Stomach (tissue), 19 donors: ENCODE measurements at places on chromosomes 11 and 22. TPM values are rescaled to one million over a fixed set of nuclear protein-coding genes. Genes with fewer than 3 reads are reported as not detected.

DNA sequence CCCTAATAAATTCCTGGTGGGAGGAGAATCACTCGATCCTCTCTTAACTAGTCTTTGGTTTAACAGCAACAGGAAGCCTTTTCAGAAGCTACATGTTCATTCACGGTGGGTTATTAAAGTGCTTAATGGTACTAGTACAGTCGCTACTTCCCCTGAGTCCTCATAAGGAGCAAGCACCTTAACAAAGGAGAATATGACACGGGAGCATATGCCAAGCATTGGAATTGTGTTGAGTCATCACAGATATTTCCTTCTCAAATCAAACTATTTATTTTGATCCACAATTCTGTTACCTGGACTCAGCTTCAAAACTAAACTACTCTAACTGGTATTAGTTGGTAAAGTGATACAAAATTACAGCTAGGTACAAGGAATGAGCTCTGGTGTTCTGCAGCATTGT lies 177.5 kb upstream of the CTSC start:
- no peak for DNase-seq

DNA sequence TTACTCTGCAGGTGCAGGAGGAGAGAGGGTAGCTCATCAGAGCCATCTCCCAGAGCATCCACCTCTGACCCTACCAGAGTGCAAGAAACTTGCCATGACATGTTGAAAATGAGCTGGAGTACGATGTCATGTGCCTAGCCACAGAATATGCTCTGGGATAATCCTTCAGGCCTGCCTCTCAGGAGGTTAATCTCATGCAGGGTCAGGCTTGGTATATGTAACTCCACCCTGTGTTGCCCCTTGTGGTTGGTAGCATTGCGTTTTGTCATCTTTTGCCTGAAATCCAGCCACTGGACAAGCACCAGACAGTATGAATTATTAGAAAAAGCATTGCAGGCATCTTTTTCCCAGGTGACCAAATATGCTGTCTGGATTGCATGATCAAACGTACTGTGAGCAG lies 36.2 kb downstream of the CNTF start:
- DNase-seq, result no peak

- DNase-seq, result no peak
Measured at GRCh38 chr11:6655790-6656583, at the start of gene DCHS1. Gene DCHS1 (minus strand): TSS chr11:6655809. CDS start chr11:6641613, 14,196 bp downstream.

DNA sequence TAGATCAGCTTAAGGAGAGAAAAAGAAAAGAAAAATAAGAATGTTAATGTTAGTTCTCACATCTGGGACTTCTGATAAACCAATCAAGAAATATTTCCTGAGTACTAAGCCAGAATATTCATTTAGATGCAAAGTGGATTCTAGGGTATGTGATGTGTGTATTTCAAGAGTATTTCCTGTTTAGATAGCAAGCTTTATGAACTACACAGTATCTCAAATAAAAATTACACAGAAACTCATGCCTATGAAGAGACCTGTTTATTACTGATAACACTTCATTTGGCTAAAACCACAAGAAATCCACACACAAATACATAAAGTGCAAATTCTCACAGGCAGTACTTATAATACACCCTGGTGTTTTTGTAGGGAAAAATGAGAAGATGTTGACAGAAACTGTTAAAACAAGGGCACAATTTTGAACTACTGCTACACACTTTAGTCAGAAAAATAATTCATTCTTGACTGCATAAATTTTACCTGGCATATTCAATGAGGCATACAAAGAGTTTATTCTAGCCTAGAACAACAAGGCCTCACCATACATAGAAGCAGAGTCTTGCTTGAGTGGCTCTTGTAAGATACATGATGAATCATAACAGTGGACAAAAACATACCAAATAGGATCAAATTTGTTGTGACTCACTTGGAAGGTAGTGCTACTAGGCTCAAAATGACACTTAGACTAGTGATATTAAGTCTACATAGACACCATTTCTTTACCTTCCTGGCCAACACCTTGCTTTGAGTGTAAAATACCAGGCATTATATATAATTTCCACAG lies 18.8 kb upstream of the P4HA3 start:
- DNase-seq, result no peak

DNA sequence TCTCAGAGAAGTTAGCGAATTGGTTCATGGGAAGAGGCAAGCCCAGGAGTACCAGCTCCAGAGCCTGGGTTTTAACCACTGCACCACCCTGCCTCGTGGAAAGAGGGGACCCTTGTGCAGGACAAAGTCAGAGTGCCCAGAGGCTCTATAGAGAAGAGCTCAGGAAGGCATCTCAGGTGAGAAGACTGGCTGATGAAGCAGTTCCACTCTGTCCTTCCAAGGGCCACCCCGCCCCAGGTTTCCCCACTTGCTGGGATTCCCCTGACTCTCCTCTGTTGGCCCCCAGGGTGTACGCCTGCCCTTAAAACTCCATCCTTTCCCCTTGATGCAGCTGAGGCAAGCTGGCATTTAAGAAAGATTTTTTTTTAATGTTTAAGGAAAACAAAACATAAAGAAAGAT lies 265.8 kb downstream of the BUD13 start:
- DNase-seq, result no peak

GRCh38 chr11:19519353-19519752 lies 193.3 kb upstream of the NAV2 start:
- DNase-seq, result no peak

DNA sequence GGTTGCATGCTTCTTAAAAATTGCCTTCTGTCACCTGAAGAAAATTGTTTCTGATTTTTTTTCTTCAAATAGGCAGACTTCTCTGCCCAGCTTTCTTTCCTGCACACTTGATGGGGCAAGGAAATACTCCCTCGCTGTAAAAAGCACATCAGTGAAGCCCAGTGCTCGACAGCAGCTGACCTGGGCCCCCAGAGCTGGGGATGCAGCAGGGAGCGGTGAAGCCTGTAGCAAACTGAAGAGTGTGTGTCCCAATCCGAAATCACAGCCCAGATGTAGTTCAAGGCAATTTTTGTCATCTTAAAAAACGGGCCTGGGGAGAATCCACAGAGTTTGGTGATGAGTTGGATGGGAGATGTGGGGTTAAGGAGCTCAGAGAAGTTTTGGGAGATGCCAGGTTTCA lies 27.0 kb upstream of the MPPED1 start:
- no peak for DNase-seq

GRCh38 chr11:113736323-113736722 lies 30.2 kb upstream of the TMPRSS5 start:
- DNase-seq, result no peak

DNA sequence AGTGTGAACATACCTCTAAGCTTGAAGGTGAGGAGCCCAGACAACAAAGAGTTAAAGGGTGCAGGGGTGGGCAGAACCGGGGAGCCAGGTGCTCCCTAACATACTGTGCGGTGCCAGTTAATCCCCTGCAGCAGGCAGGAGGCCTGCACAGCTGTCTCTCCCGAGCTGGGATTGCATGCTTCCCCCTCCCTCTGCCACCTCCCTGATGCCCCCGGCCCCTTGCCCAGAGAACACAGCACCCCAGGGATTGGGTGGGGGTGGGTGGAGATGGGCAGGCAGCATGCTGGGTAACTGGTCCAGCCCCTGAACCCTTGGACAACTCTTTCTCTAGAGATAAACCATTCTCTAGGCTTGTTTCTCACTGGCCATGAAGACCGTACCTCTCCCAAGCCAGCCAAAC lies 67.7 kb upstream of the MYOD1 start:
- no peak for DNase-seq

DNA sequence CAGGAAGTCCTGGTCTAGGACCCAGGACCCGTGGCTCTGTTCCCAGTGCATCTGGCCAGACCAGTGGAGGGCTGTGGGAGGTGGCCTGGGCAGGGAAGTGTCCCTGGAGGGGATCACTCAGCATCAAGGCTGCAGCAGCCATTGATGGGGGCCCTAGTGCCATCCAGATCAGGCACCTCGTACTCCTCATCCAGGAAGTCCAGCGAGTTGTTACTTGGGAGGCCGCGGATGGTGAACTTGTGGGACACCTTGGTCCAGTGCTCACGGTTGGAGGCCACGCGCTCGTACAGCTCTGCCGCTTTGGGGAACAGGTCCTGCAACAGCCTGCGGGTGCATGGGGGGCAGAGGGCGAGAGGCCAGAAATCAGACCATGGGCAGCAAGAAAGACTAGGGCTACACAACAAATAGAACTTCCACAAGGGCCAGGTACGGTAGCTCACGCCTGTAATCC lies 96.9 kb downstream of the PDE2A start:
- DNase-seq, result no peak

- DNase-seq, result no peak
Measured at GRCh38 chr11:104078995-104079394, 42.6 kb downstream of the DDI1 start.

DNA sequence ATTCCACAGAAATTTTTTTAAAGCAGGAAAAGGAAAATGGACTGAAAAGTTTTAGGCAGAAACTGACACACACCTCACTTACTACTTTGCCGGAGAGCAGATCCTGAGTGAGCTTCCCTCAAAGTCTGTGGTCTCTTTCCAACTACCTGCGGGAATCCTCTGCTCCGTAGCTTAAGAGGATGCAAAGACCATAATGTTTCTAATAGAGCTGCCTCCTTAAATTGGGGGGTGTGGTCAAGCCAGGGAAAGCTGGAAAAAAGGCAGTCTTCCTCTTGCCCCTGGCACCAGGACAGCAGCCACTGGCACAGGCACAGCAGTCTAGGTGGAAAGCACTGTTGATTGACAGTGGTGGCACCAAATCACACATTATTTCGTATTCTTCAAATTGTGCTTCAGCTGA lies at the start of gene ETS1:
ETS1 (minus strand) TSS at position 144 of the 400 bp plus-strand sequence. CDS start 14,428 bp downstream, outside the sequence.
- DNase-seq, result peak; percentile 44

- DNase-seq, result peak; percentile 86
Measured at GRCh38 chr11:78228467-78228866, 39.7 kb downstream of the USP35 start.

GRCh38 chr11:65448074-65448417 lies 25.4 kb downstream of the NEAT1 start:
- no peak for DNase-seq

GRCh38 chr11:124109377-124109776 lies 5.9 kb upstream of the VWA5A start:
- DNase-seq, result no peak

GRCh38 chr11:26992031-26992541 lies 1.8 kb upstream of the FIBIN start:
- DNase-seq, result no peak

DNA sequence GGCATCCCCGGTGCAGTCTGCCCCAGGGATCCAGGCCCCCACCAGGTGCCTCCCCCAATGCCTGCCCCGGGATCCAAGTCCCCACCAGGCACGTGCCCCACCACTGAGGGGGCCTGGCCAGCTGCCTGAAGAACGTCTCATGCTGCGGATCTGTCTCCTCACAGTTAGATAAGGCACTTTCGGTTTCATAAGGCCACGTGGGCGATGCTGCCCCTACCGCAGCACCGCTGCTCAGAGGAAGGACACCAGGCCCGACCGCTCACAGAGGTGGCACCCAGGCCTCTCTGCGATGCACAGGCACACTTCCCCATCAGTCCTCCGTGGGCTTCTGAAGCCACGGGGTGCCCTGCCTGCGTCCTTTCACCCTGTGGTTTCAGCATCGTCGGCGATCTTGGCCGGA lies 68.1 kb upstream of the BID start:
- DNase-seq, result peak; percentile 49

GRCh38 chr22:17777005-17777716 lies 2.9 kb upstream of the BID start:
- peak; percentile 55 for DNase-seq

- no peak for DNase-seq
Measured at GRCh38 chr11:114977651-114978050, 299.3 kb downstream of the NXPE2 start.

DNA sequence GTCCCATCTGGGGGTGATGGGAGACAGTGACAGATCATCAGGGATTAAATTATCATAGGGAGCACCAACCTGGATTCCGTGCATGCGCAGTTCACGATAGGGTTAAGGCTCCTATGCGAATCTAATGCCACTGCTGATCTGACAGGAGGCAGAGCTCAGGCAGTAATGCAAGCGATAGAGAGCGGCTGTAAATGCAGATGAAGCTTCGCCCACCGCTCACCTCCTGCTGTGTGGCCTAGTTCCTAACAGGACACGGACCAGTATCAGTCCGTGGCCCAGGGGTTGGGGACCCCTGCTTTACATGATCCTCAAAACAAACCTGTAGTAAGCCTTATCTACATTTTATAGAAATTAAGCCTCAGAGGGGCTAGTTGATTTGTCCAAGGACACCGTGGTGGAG lies 94.3 kb downstream of the TTC28 start:
- DNase-seq, result no peak

GRCh38 chr11:19978668-19979518 lies 181.4 kb downstream of the DBX1 start:
- DNase-seq, result peak; percentile 62

GRCh38 chr22:38886333-38886732 lies 14.3 kb upstream of the CBX6 start:
- no peak for DNase-seq

DNA sequence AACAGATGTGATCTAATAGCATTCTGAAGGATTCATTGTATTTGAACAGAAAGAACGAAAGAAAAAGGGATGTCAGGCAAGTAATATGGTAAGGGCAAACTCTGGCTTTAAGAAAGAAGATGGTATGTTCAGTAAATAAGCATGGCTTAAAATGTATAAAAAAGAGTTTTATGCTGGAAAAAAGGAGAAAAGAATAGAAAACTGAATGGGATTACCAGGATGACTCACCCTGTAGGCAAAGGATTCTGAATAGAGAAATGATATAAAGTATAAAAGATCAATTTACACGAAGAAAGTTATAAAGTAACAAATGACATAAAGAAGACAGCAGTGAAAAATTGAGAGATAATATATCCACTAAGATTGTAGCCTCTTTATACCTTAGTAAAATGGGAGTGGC lies 4.5 kb downstream of the CCDC82 start:
- DNase-seq, result no peak

DNA sequence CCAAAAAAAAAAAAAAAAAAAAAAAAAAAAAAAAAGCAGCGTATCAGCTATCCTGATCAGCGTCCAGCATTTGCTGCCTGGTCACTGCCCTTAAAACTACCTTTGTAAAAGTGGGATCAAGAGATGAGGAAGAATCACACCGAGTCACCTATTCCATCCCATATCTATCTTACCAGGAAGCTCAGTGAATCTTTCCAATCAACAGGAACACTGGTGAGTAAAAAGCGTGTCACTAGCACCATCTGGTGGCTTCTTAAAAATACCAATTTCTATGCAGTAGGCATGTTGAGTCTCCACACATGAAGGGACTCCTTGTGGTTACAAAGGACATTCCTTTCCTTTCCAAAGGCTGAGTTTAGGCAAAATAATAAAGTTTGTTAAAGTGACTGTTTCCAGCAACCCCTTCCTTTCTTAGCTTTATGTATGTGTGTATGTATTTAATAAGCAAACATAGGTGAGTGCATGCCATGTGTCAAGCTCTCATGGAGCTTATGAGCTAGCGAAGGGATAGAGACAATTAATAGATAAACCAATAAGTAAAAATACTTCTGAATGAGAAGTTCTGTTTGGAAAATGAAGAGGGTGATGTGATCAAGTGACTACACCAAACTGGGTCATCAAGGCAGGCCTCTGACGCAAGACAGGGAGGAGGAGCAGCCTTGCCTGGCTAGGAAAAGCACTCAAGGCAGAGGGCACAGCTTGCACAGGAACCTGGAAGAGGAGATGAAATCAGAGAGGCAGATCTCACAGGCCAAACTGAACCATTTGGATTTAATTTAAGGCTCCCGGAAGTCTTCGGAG lies 13.9 kb upstream of the TP53AIP1 start:
- DNase-seq, result peak; percentile 87

GRCh38 chr11:131695889-131696429 lies 325.5 kb downstream of the NTM start:
- no peak for DNase-seq

GRCh38 chr11:76668362-76669155 lies 2.0 kb downstream of the LRRC32 start:
- no peak for DNase-seq

FAM180B gene
- not detected for polyA plus RNA-seq

TTC28 gene
- 2.9 TPM for polyA plus RNA-seq

HBD gene
- 0.20 TPM for polyA plus RNA-seq

ROBO4 gene
- 2.7 TPM for polyA plus RNA-seq

ALX4 gene
- polyA plus RNA-seq, result not detected

P2RX6 gene
- polyA plus RNA-seq, result 0.31 TPM
